ENCODE measurements at places on chromosomes 16 and 17. TPM values are rescaled to one million over a fixed set of nuclear protein-coding genes. Genes with fewer than 3 reads are reported as not detected.

Gene AOC2
- polyA plus RNA-seq, result 1.1 TPM

- DNase-seq, result no peak
These were observed 43.9 kb downstream of the CCT6B start for GRCh38 chr17:34917381-34917780.

Gene SUZ12
- polyA plus RNA-seq, result 41.4 TPM

Gene CSF3
- polyA plus RNA-seq, result not detected

GRCh38 chr16:48287239-48287638 is 39.9 kb upstream of the ABCC11 start:
- no peak for DNase-seq
